ENCODE measurements at places on chromosomes 12 and 14.

- DNase-seq, result no peak
These were observed 66.2 kb upstream of the GPR68 start for GRCh38 chr14:91310606-91311283.

DNA sequence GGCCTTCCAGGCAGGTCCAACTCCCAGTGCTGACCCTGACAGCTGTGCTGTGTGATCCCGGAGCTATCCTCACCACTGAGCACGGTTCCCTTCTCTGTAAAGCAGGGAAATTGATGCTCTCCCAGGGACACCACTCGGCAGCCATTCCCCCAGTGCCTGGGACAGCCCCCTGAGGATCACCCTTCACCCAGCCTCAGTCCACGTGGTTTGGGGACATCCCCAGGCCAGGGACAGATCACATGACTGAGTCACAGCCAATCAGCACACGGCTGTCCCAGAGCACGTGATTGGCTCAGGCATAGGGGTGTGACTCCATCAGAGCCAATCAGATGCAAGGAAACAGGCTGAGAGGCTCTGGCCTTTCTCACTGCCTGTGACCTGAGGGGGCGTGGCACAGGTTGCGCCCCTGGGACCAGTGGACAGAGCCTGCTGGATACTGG lies 68.8 kb upstream of the SFSWAP start:
- DNase-seq, result no peak

GRCh38 chr12:79407671-79408622 lies 282.8 kb downstream of the PAWR start:
- DNase-seq, result no peak

DNA sequence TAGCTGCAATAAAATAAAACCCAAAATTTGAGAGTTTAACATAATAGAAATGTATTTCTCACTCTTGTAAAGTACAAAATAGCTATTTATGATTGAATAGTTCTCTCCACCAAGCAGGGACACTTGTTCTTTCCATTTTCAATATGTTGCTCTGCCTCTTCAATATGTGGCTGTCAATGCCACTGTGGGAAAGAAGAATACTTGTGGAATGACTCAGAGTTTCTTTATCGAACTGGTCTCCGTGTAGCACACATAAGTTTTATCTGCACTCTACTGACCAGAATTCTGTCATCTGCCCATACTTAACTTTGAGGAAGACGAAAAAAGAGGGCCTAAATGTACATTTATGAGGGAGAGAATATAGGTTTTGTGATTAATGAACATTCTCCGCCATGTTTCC lies 256.9 kb downstream of the ATXN7L3B start:
- DNase-seq, result no peak

- DNase-seq, result no peak
These were observed 29.2 kb downstream of the ZC3H14 start for GRCh38 chr14:88592031-88592430.

GRCh38 chr12:98738539-98738938 lies 93.4 kb downstream of the APAF1 start:
- DNase-seq, result no peak

GRCh38 chr12:22731236-22731635 lies 106.3 kb downstream of the ETNK1 start:
- DNase-seq, result no peak

- no peak for DNase-seq
These were observed 17.0 kb downstream of the OR8S1 start for GRCh38 chr12:48542300-48542928.

DNA sequence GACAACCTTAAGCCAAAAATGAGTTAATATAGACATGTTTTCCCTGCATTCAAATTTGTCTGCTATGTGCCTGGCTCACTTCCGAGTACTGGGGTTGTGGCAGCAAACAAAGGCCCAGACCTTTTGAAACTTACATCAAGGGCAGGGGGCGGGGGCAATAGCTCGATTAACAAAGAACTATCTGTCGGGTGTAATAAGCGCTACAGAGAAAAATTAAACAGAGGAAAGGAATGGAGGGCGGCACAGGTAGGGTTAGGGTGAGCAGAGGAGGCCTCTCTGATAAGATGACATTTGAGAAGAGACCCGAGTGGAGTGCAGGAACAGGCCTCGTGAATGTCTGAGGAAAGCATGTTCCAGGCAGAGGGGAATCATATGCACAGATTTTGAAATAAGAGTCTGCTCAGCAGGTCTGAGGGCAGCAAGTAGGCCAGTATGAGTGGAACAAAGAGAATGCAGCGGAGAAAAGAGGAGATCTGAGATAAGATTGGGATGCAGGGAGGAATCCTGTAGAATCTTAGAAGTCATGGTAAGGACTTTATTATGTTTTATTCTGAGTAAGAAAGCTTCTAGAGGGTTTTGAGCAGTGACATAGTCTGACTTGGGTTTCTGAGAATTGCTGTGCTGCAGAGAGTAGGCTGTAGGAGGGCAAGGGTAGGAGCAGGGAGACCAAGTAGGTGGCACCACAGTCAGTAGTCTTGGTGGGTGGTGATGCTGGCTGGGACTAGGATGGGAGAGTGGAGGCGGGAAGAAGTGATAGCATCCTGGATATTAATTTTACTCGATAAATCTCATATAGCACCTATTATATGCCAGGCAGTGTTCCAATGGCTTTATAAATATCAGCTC lies 52.6 kb downstream of the BICDL1 start:
- DNase-seq, result no peak

Measured in omental fat pad (tissue), 4 donors.